Upper lobe of left lung (tissue), 6 donors: ENCODE measurements at places on chromosomes 12 and 14. TPM values are rescaled to one million over a fixed set of nuclear protein-coding genes. Genes with fewer than 3 reads are reported as not detected.
A peak's percentile ranks its signal among the peaks of the same experiment; 100 is the strongest.

The FGD4 gene
- 46.3 TPM for total RNA-seq

The OVCH1 gene
- total RNA-seq = 1.4 TPM

The DHH gene
- total RNA-seq = 0.39 TPM

The GYS2 gene
- total RNA-seq = not detected

The OR4K14 gene
- total RNA-seq = not detected

The ATP2A2 gene
- total RNA-seq = 91.7 TPM

GRCh38 chr12:20549108-20549719, 145.9 kb upstream of the SLCO1C1 start:
- no peak for DNase-seq

DNA sequence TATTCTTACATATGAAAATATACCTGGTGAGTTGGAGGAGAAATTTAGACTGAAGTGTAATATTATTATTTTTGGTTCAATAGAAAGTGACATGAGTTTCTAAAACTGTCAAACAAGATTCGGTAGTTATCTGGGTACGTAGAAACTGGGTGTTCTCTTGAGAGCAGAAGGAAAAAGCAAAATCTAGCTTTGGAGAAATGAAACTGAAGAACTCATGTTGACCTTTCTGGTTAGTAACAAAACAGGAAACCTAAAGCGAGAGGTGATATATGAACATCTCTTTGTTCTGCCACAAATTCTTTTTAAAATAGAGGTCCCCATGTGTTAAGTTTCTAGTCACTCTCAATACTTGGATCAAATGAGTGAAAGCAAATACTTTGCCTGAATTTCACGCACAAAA, 401.7 kb downstream of the TRHDE start:
- DNase-seq = no peak

DNA sequence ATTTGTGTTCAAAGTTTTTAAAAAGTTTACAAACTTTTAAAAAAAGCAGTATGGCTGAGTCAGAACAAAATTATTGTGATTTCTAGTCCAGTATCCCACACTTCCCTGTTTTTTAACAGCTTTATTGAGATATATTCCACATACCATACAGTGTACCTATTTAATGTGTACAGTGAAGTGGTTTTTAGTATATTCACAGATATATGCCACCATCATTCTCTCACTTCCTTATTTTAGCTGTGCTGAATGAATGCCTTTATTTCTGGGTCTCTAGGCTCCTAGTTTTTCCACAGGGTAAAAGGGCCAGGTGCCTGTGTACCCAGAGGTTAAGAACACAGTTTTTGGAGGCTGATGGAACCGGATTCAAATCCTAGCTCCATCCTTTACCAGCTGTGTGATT, 58.9 kb upstream of the SRSF5 start:
- no peak for DNase-seq

- DNase-seq = no peak
Observed at GRCh38 chr14:99595034-99595433, 9.0 kb downstream of the CCDC85C start.

DNA sequence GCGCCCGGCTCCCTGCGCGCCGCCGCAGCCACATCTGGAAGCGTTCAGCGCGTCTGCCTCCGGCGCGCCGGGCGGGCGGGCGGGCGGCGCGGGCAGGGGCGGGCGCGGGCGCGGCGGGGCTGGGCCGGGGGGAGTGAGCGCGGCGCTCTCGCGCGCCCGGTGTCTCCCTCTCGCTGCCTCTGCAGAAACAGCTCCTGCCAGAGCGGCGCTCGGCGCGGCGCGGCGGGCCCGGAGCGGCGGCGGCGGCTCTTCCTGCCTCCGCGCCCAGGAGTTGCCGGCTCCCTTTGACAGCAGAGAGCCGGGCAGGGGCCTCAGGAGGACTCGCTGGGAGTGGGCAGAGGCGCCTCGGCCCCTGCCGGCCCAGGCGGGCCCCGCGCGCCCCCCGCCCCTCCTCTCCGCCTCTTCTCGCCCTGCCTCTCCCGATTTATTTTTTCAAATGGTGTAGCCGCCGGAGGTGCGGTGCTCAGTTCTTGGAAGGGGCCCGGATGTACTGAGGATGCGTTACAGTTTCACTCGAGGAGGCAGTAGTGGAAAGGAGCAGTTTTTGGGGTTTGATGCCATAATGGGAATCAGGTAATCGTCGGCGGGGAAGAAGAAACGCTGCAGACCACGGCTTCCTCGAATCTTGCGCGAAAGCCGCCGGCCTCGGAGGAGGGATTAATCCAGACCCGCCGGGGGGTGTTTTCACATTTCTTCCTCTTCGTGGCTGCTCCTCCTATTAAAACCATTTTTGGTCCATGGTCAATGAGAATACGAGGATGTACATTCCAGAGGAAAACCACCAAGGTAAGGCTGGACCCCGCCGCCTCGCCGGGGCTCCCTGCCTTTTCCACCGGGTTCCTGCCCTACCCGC, at the start of gene CACNA1C:
Gene CACNA1C (plus strand): TSS at position 162 of the 853 bp plus-strand sequence. CDS start 576 bp downstream, at position 738.
- DNase-seq = no peak

GRCh38 chr12:90015228-90015627, 306.6 kb upstream of the ATP2B1 start:
- DNase-seq = no peak

GRCh38 chr12:571795-572531, 91.3 kb downstream of the NINJ2 start:
- DNase-seq = peak; percentile 19

GRCh38 chr12:109844091-109844490, 10.9 kb upstream of the TRPV4 start:
- no peak for DNase-seq

- no peak for DNase-seq
Observed at GRCh38 chr12:52262286-52262685, 12.2 kb upstream of the KRT86 start.
